HFFc6 (cell line): ENCODE measurements at places on chromosomes 5 and 9. TPM values are rescaled to one million over a fixed set of nuclear protein-coding genes. Genes with fewer than 3 reads are reported as not detected.
A peak's percentile ranks its signal among the peaks of the same experiment; 100 is the strongest.

DNA sequence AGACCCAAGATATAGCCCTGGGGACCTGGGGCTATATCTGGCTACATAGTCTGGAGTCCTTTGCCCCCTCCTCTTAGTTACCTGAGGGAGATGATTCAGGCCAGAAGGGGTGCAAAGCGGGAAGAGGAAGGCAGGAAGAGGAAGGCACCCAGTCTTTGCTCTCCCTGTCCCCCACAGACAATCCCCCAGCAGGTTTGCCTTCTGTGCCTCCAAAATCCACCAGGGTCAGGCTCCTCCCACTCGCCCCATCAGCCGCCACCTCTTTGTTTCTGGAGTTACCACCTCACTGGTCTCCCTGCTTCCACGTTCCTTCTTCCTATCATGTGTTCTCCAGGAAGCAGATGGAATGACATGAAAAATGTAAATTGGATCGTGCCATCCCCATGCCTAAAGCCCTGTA is 31.2 kb upstream of the FABP6 start:
- no peak for DNase-seq

GRCh38 chr5:90613918-90614504 is 55.4 kb downstream of the ADGRV1 start:
- no peak for DNase-seq

GRCh38 chr5:100623719-100624118 is 88.5 kb downstream of the FAM174A start:
- peak; percentile 12 for DNase-seq

DNA sequence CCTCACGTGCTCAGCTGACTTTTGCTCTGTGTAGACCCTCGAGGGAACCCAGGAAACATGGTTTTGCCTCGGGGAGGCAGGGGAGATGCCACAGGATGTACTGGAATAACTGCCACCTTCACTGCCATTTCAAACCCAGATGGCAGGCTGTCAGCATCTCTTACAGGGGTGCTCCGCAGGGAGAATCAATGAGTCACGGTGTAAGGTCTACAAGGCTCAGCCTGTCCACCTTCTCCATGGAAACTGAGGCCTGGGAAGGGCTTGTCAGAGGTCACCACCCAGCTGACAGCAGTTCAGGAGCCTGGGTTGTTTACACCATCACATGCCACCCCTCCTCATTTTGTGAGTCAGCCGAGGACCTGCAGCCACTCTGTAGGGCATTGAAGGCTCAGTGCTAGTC is 30.8 kb downstream of the DAB2IP start:
- DNase-seq: no peak

GRCh38 chr5:55852503-55852902 is 1.3 kb downstream of the IL31RA start:
- DNase-seq: no peak

Gene INSL4
- total RNA-seq: not detected in 3 replicates
